Psoas muscle (tissue), 8 donors: ENCODE measurements at places on chromosomes 11 and 22. TPM values are rescaled to one million over a fixed set of nuclear protein-coding genes. Genes with fewer than 3 reads are reported as not detected.
A peak's percentile ranks its signal among the peaks of the same experiment; 100 is the strongest.

- no peaks in the 10 kb centered on the region for H3K27me3 ChIP-seq
- no peak overlapping the region for H3K4me3 ChIP-seq
- no peak for DNase-seq
- H3K4me1 ChIP-seq = no peaks in the 10 kb centered on the region
These were observed 1112.7 kb downstream of the DLG2 start for GRCh38 chr11:84514436-84514835.

- H3K4me3 ChIP-seq = peak overlapping the region; percentile 48
- H3K27ac ChIP-seq = peak overlapping the region; percentile 51
- H3K27me3 ChIP-seq = no peaks in the 10 kb centered on the region
- DNase-seq = peak; percentile 37
These were observed 2.2 kb downstream of the APOA1 start for GRCh38 chr11:116835042-116835772.

DNA sequence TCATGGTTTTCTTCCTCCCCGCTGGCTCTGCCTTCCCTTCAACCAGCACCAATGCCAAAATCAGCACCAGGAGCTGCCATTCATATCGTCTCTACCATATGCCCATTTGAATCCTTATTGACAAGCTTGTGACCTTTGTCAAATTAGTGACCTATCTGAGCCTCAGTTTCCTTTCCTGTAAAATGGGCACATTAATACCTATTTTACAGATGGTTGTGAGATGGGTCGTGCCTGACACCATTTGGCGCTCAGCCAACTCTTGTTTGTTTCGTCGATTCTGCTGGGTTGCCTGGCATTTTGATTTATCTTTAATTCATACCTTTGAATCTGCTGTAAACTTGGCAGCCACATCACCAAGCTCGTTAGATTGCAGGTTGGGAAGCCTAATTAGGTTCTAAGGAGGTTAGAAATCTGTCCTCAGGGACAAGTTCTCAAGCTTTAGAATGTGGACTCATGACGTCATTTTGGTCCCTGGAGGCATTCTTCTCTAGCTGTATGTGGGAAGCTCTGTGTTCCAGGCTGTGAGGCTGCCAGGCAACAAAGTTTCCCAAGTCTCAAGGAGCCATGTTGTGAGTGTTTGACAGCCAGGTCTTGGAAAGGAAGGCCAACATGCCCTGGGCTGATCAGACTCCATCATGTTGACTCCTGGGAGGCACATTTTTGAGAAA lies 61.0 kb downstream of the RPS6KA4 start:
- DNase-seq = no peak
- H3K4me3 ChIP-seq = no peak overlapping the region
- no peaks in the 10 kb centered on the region for H3K4me1 ChIP-seq
- peaks cover 3% of the 10 kb centered on the region for H3K27me3 ChIP-seq
- H3K27ac ChIP-seq = no peak overlapping the region
- no peaks in the 10 kb centered on the region for H3K36me3 ChIP-seq

GRCh38 chr11:35792148-35792845 lies 129.7 kb downstream of the TRIM44 start:
- H3K4me3 ChIP-seq = no peak overlapping the region
- H3K4me1 ChIP-seq = peaks cover 16% of the 10 kb centered on the region
- peaks cover 2% of the 10 kb centered on the region for H3K36me3 ChIP-seq
- H3K27ac ChIP-seq = no peak overlapping the region

DNA sequence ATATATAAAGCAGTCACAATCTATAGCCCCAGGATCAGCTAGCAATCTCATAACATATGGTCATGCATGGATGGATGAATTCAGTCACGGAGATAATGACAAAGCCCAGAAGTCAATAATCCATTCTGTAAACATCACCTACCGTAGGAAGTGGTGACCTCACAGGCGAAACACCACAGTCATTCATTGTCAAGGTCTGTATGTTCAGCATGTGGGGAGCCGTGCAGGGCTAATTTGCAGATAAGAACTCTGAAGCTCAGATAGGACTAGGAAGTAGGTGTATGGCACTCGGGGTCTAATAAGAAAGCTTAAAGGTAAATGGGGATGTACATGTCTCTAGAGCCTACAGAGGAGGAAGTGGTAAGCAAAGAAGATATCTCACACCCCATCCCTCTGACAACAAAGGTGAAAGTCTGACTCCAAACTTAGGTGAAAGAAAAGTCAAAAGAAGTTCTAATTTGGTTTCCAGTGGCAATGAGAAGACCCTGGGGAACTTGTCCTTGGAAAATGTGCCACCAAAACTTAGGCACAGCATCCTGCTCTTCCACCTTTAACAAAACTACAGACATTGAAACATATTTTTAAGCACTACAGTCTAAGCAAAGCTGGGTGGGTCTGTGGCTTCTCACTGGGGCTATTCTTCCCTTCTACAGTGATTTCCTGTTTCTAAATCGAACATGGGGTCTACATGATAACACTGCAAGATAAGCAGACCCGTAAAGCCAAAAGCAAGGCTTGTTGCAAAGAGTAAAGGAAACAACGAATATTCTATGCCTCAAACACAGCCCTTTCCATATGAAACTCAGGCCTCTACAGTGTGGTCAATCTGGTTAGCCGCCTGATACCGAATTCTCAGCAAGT lies 5.2 kb downstream of the CRTAM start:
- no peak for DNase-seq
- H3K27ac ChIP-seq = no peak overlapping the region
- H3K4me1 ChIP-seq = no peaks in the 10 kb centered on the region
- no peaks in the 10 kb centered on the region for H3K27me3 ChIP-seq
- no peak overlapping the region for H3K4me3 ChIP-seq

- H3K36me3 ChIP-seq = no peaks in the 10 kb centered on the region
- no peak overlapping the region for H3K4me3 ChIP-seq
- no peaks in the 10 kb centered on the region for H3K4me1 ChIP-seq
- H3K27me3 ChIP-seq = peaks cover 1% of the 10 kb centered on the region
- no peak overlapping the region for H3K27ac ChIP-seq
These were observed 760.2 kb downstream of the BRD1 start for GRCh38 chr22:49067504-49067903.

- no peak overlapping the region for H3K27ac ChIP-seq
- no peak overlapping the region for H3K4me3 ChIP-seq
- no peaks in the 10 kb centered on the region for H3K4me1 ChIP-seq
- no peak for DNase-seq
These were observed 108.9 kb upstream of the SLC5A12 start for GRCh38 chr11:26830757-26831156.

- peak overlapping the region; percentile 65 for H3K4me3 ChIP-seq
- H3K27ac ChIP-seq = peak overlapping the region; percentile 30
- peak; percentile 77 for DNase-seq
- no peaks in the 10 kb centered on the region for H3K27me3 ChIP-seq
- H3K36me3 ChIP-seq = no peaks in the 10 kb centered on the region
These were observed 468.0 kb downstream of the OPCML start for GRCh38 chr11:133064152-133064877.

DNA sequence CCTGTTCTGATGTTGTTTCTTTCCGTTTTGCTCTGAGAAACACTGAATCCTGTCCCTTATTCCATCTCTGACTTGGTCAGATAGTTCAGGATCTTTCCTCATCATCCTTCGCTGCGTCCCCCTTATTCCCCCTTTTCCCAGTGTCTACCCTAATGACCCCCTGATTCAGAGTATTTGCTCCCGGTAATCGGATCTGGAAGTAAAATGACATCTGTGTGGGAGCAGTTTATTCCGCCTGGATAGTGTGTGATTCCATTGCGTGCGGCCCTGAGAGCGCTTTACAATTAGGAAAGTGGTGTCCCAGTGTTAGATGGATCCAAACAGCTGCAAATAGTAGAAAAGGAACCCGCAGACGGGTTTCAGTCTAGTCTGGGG lies 606 bp downstream of the DRG1 start:
- peaks cover 41% of the 10 kb centered on the region for H3K36me3 ChIP-seq
- no peak for DNase-seq
- H3K4me1 ChIP-seq = peaks cover 9% of the 10 kb centered on the region
- H3K4me3 ChIP-seq = peak overlapping the region; percentile 87
- H3K27me3 ChIP-seq = no peaks in the 10 kb centered on the region

DNA sequence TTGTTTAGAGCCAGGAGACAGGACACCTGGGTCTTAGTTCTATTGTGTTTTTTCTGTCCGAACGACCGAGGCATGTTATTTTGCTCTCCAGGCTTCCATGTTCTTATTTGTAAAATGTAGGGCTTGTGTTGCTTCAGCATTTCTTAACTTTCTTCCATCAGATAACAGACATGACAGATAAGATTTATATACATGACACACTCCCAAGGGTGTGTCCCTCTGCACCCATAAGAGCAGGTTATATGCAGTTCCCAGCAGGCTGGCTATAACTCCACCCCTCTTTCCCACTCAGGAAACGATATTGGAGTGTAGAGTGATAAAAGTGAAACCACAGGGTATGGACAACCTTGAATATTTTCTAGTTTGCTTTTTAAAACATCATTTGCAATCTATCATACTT lies 65.8 kb downstream of the APIP start:
- H3K4me3 ChIP-seq = no peak overlapping the region
- no peak overlapping the region for H3K27ac ChIP-seq
- DNase-seq = no peak
- no peaks in the 10 kb centered on the region for H3K36me3 ChIP-seq

DNA sequence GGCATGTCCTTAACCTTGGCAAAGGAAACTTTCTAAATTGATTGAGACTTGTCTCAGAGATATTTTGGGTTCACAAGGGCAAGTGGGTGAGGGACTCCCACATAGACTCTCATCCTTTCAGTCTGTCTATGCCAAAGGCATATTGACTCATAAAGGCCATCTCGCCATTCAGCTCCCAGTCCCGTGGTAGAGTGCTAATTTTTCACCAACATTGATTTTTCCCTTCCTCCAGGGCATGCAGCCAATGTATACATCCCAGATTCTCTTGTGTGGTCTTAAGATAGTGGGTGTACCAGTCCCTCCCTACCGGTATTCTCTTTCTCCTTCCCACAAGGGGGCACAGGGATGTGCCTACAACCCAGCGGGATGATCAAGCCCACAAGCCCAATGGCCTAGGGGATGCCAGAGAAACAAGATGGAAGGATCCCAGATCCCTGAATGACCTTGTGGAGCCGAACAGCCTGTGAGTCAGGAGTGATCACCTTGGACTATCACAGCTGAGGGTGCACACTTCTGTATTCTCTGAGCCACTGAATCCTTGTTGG lies 7.9 kb downstream of the C11orf96 start:
- H3K36me3 ChIP-seq = no peaks in the 10 kb centered on the region
- H3K4me1 ChIP-seq = no peaks in the 10 kb centered on the region
- H3K27me3 ChIP-seq = no peaks in the 10 kb centered on the region
- DNase-seq = no peak
- no peak overlapping the region for H3K4me3 ChIP-seq
- no peak overlapping the region for H3K27ac ChIP-seq

DNA sequence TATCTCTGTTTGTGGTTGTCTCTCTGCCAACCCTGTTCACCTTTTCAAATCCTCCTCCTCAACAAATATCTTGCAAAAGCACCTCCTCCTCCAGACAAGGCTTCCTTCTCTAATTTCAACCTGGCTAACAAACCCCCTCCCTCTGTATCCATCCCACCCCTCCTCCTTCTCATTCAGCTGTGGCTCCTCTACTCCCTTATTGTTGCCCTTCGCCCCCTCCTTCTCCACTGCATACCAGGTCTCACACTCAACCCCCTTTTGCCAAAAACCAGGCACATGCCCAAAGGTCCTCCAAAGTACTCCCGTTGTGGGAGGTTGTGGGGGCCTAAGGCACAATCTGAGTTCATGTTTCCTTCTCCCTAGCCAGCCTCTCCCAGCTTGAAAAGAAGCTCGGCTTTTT lies 110.6 kb downstream of the JRKL start:
- no peaks in the 10 kb centered on the region for H3K36me3 ChIP-seq
- H3K27me3 ChIP-seq = no peaks in the 10 kb centered on the region
- no peak for DNase-seq
- H3K4me1 ChIP-seq = no peaks in the 10 kb centered on the region

- peak; percentile 50 for DNase-seq
- H3K4me3 ChIP-seq = no peak overlapping the region
- no peaks in the 10 kb centered on the region for H3K4me1 ChIP-seq
- no peak overlapping the region for H3K27ac ChIP-seq
These were observed 2.1 kb downstream of the SSTR3 start for GRCh38 chr22:37210041-37210803.

- H3K27me3 ChIP-seq = no peaks in the 10 kb centered on the region
- H3K27ac ChIP-seq = no peak overlapping the region
These were observed 19.4 kb upstream of the APLP2 start for GRCh38 chr11:130050257-130050656.

DNA sequence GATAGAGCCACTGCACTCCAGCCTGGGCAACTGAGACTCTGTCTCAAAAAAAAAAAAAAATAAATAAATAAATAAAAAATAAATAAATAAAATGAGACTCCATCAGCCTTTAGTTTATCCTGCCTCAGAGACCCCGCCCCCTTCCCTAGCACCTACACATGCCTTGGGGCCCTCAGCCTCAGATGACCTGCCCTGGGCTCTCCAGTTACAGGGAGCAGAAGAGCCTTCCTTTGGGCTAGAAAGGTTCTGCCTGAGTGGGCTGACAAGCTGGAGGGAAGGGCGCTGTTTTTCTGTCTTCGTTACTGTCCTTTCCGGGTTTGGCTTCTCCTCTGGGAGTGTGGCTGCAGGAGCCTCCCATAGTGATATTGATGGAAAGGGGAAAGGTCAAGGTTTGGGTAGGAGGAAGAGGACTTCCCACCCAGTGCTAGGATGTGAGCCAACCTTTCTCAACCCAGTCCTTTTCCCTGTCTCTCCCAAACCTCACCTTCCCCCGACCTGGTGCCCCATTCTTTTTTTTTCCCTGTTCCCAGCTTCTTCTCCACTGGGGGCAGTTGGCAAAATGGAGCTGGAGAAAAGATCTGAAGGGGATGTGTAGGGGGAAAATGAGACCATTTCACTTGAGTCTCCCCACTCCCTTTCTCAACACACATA lies 1.5 kb upstream of the SF3B2 start:
- no peak overlapping the region for H3K4me3 ChIP-seq
- peaks cover 7% of the 10 kb centered on the region for H3K27me3 ChIP-seq
- no peaks in the 10 kb centered on the region for H3K36me3 ChIP-seq
- DNase-seq = no peak
- peak overlapping the region; percentile 84 for H3K27ac ChIP-seq

DNA sequence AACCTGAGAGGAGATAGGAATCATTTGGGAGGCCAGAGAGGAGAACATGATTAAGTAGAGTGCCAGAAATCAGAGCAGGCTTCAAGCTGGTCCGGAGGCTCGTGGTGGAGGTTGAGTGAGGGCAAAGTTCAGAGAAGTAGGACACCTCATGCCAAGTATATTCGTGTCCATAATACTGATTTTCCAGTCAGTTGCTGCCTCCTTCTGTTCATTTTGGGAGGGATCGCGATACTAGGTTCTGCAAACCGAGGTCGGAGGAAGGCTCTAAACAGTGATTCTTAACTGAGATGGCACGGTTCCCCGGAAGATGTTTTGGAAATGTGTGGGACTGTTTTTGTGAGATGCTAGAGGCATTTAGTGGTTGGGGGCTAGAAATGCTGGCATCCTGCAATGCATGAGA lies 13.6 kb upstream of the CD3E start:
- no peaks in the 10 kb centered on the region for H3K36me3 ChIP-seq
- no peak overlapping the region for H3K4me3 ChIP-seq
- no peaks in the 10 kb centered on the region for H3K4me1 ChIP-seq
- H3K27ac ChIP-seq = no peak overlapping the region
- no peak for DNase-seq
- H3K27me3 ChIP-seq = no peaks in the 10 kb centered on the region

- no peaks in the 10 kb centered on the region for H3K36me3 ChIP-seq
- peaks cover 34% of the 10 kb centered on the region for H3K4me1 ChIP-seq
- no peak overlapping the region for H3K4me3 ChIP-seq
- DNase-seq = no peak
- no peaks in the 10 kb centered on the region for H3K27me3 ChIP-seq
These were observed 85.8 kb downstream of the RELT start for GRCh38 chr11:73461964-73462363.

Gene AGBL2
- polyA plus RNA-seq = not detected

Gene ANO5
- 2.6 TPM for polyA plus RNA-seq

Gene PAMR1
- 0.91 TPM for polyA plus RNA-seq

Gene APOL4
- polyA plus RNA-seq = 1.1 TPM

Gene TPBGL
- polyA plus RNA-seq = not detected

Gene PVALB
- 1.4 TPM for polyA plus RNA-seq
